ENCODE measurements at places on chromosomes 16 and 17.

DNA sequence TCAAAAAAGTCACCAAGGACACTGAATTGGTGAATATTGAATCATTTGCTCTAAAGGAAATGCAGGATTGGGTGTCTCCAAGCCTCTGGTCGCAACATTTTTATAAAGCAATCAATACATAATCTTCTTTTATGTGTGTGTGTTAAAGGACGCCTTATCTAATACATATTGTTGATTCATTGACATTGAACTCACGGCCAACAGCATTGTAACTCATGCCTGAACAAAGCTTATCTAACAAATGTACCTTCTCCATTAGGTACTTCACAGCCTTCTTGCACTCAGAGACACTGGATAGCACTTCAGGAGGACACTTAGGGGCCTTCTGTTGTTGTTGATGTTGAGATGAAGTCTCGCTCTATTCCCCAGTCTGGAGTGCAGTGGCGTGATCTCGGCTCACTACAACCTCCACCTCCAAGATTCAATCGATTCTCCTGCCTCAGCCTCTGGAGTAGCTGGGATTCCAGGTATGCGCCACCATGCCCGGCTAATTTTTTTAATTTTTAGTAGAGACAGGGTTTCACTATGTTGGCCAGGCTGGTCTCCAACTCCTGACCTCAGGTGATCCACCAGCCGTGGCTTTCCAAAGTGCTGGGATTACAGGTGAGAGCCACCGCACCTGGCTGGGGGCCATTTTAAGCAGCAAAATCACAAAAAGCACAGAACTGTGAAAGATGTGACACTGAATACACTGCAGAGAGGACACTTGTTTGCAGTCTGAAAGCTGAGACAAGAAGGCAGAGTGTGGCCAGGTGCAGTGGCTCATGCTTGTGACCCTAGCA lies 13.2 kb upstream of the PDXDC1 start:
- no peak for DNase-seq

GRCh38 chr17:61160789-61161445 lies 238.7 kb upstream of the TBX2 start:
- no peak for DNase-seq

- no peak for DNase-seq
These were observed 497.8 kb upstream of the ZFHX3 start for GRCh38 chr16:73545755-73546154.

GRCh38 chr17:30225112-30225511 lies 10.4 kb downstream of the SLC6A4 start:
- DNase-seq, result no peak

- no peak for DNase-seq
These were observed 10.4 kb downstream of the CHAD start for GRCh38 chr17:50458270-50458669.

Measured in A673 (cell line).